ENCODE measurements at places on chromosomes 11 and 22.

- DNase-seq = no peak
These were observed 14.9 kb upstream of the TSKU start for GRCh38 chr11:76768088-76768908.

DNA sequence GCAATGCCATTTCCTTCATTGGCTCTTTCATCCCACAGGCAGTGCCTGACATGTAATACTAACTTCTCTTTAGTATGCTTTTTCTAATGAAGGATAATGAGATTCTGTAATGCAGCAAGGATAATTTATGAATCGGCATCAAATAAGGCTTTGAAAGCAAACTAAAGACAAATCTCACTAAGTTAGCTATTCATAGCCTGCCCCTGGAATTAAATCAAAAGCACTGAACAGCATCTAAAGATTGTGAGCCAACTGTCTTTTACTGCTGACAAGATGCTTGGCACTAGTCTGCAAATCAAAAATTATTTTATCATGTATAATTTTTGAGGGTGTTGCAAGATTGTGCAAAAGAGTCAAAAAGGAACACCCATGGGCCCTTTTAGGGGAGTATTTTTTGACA lies 265.0 kb downstream of the CASP12 start:
- DNase-seq = no peak

DNA sequence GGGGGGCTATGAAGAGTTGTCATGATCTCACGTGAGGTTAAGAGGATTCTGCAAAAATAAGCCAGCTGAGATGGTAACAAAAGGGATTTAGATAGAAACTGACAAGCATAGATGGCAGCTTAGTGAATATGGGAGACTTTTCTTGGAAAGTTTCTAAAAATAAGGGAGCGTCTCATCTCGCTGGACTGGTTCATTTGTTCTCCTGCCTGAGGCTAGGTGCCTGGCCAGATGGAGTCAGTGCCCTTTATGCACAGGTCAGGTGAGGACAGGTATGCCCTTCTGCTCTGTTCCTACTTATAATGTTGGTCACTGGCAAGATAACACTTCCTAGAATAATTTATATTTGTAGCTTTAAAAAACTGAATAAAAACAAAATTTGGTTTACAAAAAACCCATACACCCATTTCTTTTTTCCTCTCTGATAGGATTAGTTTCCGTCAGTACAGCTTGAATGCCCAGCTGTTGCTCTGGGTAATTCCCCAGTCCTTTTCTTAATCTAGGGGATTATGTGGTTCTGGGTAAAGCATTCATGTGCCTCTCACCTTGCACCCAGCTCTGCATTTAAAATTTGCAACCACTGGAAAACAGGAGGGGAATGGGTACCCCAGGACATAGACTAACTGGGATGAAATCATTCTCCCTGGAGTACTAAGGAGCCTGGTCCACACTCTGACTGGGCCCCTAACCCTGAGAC lies 90.0 kb downstream of the AMOTL1 start:
- no peak for DNase-seq

- no peak for DNase-seq
These were observed 275.4 kb downstream of the DYNC2H1 start for GRCh38 chr11:103384652-103385051.

DNA sequence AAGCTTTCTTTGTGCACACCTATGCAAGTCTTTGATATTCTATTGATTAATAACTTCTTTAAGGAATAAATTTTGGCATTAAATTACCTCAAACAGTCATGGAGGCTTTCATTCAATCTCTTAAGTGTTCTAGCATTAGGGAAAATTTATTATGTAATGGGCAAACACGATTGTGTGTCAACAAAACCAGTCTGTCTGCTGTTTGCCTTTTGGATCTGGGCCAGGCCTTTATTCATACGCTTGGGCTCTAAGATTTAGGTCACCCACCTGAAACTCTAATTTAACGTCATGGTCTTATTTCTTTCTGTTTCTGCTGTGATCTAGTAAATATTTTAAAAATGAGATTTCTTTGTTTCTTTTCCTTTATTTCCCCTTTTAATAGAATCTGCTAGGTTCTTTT lies 1270.6 kb downstream of the LRRC4C start:
- no peak for DNase-seq

- no peak for DNase-seq
These were observed 78.7 kb downstream of the ZNRF3 start for GRCh38 chr22:28962042-28962554.

- DNase-seq = no peak
These were observed 341.7 kb upstream of the CADM1 start for GRCh38 chr11:115845872-115846271.

GRCh38 chr22:42472671-42473070 lies 40.5 kb upstream of the NFAM1 start:
- no peak for DNase-seq

DNA sequence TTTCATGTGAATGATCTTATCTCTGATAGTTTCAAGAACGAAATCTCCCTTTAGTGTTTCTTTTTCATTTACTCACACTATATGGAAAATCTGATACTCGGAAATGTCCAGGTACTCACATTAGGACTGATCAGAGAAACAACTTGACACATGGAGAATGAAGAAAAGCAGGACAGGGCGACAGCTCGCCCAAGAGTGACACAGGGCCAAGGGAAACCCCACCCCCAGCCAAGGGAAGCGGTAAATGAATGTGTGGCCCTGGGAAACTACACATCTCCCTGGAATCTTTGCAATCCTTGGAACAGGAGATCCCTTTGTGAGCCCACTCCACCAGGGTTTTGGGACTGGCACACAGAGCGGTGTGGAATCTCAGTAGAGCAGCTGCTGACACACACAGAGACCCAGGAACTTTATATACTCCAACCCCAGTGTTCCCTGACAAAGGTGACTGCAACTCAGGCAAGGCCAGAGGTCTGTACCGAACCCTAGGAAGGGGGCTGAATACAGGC lies 303.7 kb upstream of the ARHGAP42 start:
- DNase-seq = no peak

DNA sequence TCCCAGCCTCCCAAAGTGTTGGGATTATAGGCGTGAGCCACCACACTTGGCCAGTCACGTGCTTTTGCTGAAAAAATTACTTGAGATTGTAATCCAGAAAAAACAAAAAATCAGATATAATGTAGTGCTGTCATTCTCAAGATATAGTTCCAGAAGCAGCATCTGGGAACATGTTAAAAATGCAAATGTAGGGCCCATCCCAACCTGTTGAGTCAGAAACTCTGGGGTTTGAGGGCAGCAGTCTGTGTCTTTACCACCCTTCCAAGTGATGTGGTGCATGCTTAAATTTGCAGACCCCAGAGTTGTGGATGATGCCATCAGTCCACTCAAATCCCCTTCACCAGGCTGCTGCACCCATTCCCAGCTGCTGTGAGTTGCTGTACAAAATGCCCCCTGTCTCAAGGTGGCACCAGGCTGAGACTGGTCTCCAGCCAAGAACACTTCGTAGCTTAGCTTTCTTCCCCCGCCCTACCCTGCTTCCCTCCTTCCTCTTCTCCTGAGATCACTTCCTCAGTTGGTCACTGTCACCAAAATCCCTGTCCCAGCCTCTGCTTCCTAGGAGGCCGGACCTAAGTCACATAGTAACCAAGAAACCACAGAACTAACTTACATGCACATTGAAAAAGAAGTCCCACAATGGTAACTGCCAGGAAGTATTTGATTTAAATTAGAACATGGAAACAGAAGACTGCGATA lies 18.2 kb upstream of the ARRB1 start:
- DNase-seq = no peak

GRCh38 chr22:44026630-44027511 lies 2.8 kb downstream of the PARVB start:
- DNase-seq = no peak

GRCh38 chr11:18383388-18384156 lies 10.8 kb upstream of the LDHA start:
- peak; percentile 43 for DNase-seq

GRCh38 chr11:74460481-74461154 lies 6.7 kb downstream of the KCNE3 start:
- no peak for DNase-seq

GRCh38 chr22:40043081-40043480 lies 48.3 kb downstream of the FAM83F start:
- no peak for DNase-seq

DNA sequence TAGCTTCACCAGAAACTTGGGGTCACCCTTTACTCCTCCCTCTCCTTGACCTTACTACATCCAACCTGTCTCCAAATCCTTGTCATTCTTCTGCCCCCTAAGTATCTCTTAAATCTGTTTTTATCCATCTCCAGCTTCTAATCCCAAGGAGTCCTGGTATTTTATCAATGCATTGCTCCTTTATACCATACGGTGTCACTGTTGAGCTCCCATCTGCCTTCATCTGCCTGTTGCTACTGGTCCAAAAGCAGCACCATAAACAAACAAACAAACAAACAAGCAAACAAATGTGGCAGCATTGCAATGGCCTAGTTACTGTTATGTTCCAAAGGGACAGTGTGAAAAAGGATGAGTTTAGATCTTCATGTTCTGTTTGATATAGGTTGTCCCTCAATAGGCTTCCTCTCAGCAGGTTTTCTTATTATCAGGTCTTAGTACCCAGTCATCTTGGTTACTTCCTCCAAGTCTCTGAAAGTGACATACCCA lies 34.2 kb downstream of the DNHD1 start:
- no peak for DNase-seq

GRCh38 chr11:131947511-131947910 lies 577.1 kb downstream of the NTM start:
- DNase-seq = no peak

- DNase-seq = no peak
These were observed 6.9 kb upstream of the SMIM38 start for GRCh38 chr11:69148806-69149205.

GRCh38 chr22:28718044-28718443 lies 23.6 kb downstream of the CHEK2 start:
- no peak for DNase-seq

DNA sequence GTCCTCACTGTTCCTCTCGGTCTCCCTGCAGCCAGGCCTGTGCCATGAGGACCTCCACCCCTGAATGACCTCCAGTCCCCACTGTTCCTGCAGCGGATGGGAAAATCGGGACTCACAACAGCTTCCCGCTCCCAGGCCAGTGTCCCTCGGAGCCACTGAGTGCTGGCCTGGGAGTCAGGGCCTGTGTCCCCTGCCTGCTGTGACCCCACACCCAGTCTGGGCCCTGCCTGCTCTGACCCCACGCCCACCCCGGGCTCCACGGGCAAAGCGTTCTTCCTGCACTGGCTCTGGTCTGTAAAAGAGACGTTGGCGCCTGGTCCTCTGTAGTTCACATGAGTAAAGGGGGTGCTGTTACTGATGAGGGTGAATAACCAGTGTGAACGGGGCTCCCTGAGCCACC lies 73.0 kb upstream of the SHISAL1 start:
- no peak for DNase-seq

DNA sequence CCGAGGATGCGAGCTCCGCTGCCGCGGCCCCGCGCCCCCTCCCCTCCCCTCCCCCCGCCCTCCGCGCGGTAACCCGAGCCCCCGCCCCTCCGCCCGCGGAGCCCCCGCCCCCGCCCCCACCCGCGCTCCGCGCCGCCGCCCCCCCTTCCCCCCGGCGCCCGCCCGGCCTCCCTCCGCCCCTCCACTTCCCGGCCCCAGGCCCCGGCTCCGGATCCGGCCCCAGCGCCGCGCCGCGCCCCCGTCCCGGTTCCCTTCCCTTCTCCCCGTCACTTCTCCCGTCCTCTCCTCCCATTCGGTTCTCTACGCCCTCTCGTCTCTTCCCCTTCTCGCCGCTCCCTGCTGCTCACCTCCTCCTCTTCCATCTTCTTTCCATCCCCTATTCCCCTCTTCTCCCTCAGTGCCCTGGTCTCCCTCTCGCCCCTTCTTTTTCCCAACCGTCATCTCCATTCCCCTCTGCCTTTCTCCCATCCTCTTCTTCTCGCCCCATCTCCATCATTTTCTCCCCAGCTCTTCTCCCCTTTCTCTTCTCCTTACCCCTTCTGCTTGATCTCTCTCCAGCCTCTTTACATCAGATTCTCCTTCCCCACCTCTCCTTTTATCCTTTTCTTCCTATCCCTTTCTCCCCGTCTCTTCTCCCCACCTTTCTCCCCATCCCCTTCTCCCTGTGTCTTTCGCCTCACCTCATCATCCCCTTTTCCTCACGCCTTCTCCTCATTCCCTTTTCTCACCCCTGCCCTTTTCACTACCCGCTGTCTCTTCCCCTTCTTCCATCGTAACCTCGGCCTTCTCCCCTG lies at the start of gene DCHS1:
DCHS1 (minus strand) TSS at position 20 of the 794 bp plus-strand sequence. CDS start 14,196 bp downstream, outside the sequence.
- no peak for DNase-seq

- no peak for DNase-seq
These were observed 1.1 kb upstream of the ABCG4 start for GRCh38 chr11:119147604-119148333.

DNA sequence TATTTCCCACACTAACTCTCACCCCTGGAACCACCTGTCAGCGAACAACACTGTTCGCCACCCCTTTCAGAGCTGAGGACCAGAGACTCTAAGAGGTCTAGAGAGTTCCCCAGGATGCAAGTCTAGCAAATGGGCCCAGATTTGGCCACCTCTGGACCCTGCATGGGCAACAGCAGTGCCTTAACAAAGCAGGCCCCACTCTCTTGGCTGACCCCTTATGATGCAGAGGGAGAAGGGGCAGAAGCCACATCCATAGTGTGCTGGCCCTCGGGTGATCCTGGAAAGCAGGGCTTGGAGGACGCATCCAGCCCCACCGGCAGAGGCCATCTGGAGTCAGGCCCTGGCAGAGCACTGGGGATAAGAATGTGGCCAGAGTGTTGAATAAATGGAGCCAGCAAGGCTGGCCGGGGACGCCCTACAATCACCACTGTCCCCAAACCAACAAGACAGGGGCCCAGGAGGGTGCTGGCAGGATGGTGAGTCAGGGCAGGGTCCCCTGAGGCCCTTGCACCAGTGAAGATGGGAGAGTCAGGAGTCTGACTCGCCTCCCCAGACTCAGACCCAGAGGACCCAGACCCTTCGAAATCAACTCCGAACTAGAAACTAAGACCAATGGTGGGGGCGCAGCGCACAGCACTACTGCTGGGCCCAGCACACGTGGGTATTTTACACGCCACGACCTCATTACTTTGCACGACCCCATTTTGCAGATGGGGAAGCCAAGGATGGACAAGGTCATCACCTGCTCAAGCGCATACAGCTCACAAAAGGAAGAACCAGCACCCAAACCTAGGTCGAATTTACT lies 6.5 kb downstream of the CSNK1E start:
- DNase-seq = no peak

- DNase-seq = no peak
These were observed 295.3 kb upstream of the CNTN5 start for GRCh38 chr11:98725471-98725870.

DNA sequence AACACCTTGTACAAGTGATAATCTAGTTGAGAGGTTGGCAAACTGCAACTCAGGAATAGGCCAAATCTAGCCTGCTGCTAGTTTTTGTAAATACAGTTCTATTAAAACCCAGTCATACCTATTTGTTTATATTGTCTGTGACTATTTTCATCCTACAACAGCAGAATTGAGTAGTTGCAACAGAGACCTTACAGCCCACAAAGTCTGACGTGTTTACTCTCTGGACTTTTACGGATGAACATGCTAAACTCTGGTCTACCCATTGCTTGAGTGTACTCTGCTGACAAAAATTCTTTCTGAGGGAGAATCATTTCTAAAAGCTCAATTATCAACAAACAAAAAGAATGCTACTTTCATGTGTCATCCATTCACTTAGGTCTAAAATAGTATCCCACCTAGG lies 287.0 kb downstream of the DYNC2H1 start:
- no peak for DNase-seq

Measured in HuH-7.5 (cell line).